ENCODE measurements at places on chromosomes 3 and 15. TPM values are rescaled to one million over a fixed set of nuclear protein-coding genes. Genes with fewer than 3 reads are reported as not detected.

Gene PRSS50
- total RNA-seq: not detected

GRCh38 chr3:149639093-149639486 is 18.7 kb downstream of the WWTR1 start:
- no peak overlapping the region for H3K4me3 ChIP-seq
- H3K36me3 ChIP-seq: no peaks in the 10 kb centered on the region
- H3K27ac ChIP-seq: no peak overlapping the region
- no peaks in the 10 kb centered on the region for H3K27me3 ChIP-seq
- no peaks in the 10 kb centered on the region for H3K4me1 ChIP-seq
- no peak for DNase-seq

Gene PIERCE2
- not detected for total RNA-seq

Gene C15orf61
- total RNA-seq: 5.7 TPM

- no peak for DNase-seq
- H3K27me3 ChIP-seq: no peaks in the 10 kb centered on the region
- H3K4me1 ChIP-seq: no peaks in the 10 kb centered on the region
- no peaks in the 10 kb centered on the region for H3K36me3 ChIP-seq
- no peak overlapping the region for H3K4me3 ChIP-seq
Observed at GRCh38 chr3:50557915-50558314, 9.6 kb downstream of the C3orf18 start.

Gene RTP3
- not detected for total RNA-seq

DNA sequence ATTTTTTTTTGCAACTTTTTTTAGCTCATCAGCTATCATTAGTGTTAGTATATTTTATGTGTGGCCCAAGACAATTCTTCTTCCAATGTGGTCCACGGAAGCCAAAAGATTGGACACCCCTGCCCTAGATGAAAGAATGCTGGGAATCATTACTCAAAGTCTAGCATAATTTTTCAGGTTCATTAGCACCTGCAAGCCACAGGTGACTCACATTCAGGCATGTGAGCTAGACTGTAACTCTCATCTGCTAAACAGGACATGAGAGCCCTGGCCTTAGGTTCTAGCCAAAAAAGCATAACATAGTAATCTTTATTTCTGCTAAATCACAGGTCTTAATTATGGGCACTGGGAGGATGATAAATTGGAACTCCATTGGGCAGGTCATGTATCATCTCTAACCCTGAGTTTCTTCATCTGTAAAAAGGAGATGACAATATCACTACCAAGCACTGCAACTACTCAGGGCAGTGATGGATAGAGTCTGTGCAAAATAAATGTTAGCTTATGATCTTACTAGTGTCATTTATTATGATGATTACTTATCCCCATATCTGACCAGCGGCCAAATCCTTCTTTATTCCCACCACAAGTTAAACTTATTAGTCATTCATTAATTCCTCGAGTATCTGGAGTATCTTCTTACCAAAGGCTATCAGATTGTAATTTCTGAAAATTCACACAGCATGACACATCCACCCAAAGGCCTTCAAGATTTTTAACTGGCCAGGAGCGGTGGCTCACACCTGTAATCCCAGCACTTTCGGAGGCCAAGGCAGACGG is 125.0 kb downstream of the PLD1 start:
- no peak overlapping the region for H3K4me3 ChIP-seq
- H3K36me3 ChIP-seq: no peaks in the 10 kb centered on the region
- H3K27ac ChIP-seq: no peak overlapping the region
- no peaks in the 10 kb centered on the region for H3K27me3 ChIP-seq

Gene FURIN
- total RNA-seq: 121 TPM

- H3K27ac ChIP-seq: no peak overlapping the region
- no peaks in the 10 kb centered on the region for H3K4me1 ChIP-seq
Observed at GRCh38 chr3:118267588-118267987, 767.1 kb downstream of the IGSF11 start.

Gene KIF23
- 44.4 TPM for total RNA-seq

DNA sequence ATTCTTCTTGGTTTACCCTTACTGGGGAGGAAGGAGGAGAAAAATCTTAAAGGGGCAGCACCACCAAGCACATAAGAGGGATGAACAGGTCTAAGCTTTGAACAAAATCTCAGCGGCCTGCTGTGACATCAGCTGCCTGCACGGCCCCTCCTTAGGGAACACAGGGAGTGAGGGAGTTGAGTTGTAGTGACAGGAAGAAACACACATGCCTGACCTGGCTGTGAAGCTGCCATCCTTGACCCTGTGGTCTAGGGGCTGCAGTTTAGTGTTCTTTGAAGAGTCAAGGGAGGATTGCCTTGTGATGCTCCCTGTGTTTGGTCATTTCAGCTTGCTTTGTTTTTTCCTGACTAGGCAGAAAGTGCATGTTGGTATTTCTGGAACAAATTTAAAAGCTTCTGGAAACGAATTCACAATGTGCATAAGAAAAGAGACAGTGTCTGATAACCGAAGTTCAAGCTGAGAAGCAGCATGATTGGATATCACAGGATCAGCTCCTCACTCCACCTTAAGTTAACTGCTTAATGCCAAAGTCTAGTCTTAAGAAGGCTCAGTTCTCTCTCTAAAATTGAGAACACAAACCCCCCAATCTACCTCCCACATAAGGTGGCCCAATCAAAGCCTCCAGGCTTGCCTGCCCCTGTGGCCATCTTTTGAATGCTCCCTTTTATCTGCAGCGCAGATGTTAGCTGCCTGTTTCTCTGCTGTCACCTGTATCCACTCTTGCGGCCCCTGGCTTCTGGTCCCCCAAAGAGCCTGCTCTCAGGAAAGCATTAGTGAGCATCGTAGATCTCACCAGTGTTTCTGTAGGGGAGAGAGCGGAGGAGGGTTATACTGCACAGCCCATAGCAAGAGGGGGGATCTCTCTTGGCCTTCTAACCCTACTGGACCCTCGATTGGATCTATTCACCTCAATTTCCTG is 82.2 kb downstream of the SCN11A start:
- DNase-seq: no peak
- no peaks in the 10 kb centered on the region for H3K36me3 ChIP-seq
- H3K27ac ChIP-seq: no peak overlapping the region
- no peaks in the 10 kb centered on the region for H3K27me3 ChIP-seq
- H3K4me3 ChIP-seq: no peak overlapping the region

GRCh38 chr15:62464705-62465104 is 299.6 kb upstream of the C2CD4B start:
- no peaks in the 10 kb centered on the region for H3K27me3 ChIP-seq
- no peaks in the 10 kb centered on the region for H3K36me3 ChIP-seq
- no peak overlapping the region for H3K4me3 ChIP-seq
- H3K4me1 ChIP-seq: no peaks in the 10 kb centered on the region
- no peak for DNase-seq
- H3K27ac ChIP-seq: no peak overlapping the region

- no peaks in the 10 kb centered on the region for H3K27me3 ChIP-seq
- no peak within 1 kb of the TSS for H3K27ac ChIP-seq
- no peaks in the 10 kb centered on the region for H3K4me1 ChIP-seq
- H3K36me3 ChIP-seq: no peaks in the 10 kb centered on the region
- H3K4me3 ChIP-seq: no peak within 1 kb of the TSS
Observed at GRCh38 chr3:185552358-185552877, at the start of gene LIPH. Gene LIPH (minus strand): TSS chr3:185552588. CDS start chr3:185552471, 117 bp downstream.

- H3K4me3 ChIP-seq: no peak overlapping the region
- DNase-seq: no peak
- no peaks in the 10 kb centered on the region for H3K4me1 ChIP-seq
- H3K27ac ChIP-seq: no peak overlapping the region
Observed at GRCh38 chr15:74917676-74918075, 11.0 kb upstream of the FAM219B start.

- H3K4me3 ChIP-seq: no peak overlapping the region
- no peaks in the 10 kb centered on the region for H3K4me1 ChIP-seq
- H3K27me3 ChIP-seq: no peaks in the 10 kb centered on the region
- no peak overlapping the region for H3K27ac ChIP-seq
- no peak for DNase-seq
Observed at GRCh38 chr15:78398076-78398825, 39.8 kb upstream of the IREB2 start.

DNA sequence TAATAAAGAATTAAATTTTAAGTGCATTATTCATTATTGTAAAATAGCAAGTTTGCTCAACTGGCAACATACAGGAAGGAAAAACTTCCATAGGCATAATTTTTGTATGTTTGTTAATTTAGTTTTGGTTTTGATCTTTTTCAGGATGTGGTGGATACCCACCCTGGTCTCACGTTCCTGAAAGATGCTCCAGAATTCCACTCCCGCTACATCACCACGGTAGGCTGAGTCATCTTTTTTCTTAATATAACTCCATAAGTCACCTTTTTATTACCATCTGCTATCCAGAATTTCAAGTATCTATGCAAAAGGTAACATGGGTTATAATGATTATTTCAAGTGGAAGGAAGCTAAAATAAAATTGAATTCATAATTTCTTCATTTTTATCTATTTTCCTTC is 104.8 kb downstream of the PPP2R3A start:
- no peaks in the 10 kb centered on the region for H3K4me1 ChIP-seq
- no peak overlapping the region for H3K4me3 ChIP-seq
